ENCODE measurements at places on chromosomes 12 and 14. TPM values are rescaled to one million over a fixed set of nuclear protein-coding genes. Genes with fewer than 3 reads are reported as not detected.

GRCh38 chr14:99937475-99938244 is 127.6 kb upstream of the EVL start:
- H3K4me3 ChIP-seq: no peak overlapping the region
- H3K27ac ChIP-seq: no peak overlapping the region
- no peaks in the 10 kb centered on the region for H3K27me3 ChIP-seq
- DNase-seq: peak; percentile 34

DNA sequence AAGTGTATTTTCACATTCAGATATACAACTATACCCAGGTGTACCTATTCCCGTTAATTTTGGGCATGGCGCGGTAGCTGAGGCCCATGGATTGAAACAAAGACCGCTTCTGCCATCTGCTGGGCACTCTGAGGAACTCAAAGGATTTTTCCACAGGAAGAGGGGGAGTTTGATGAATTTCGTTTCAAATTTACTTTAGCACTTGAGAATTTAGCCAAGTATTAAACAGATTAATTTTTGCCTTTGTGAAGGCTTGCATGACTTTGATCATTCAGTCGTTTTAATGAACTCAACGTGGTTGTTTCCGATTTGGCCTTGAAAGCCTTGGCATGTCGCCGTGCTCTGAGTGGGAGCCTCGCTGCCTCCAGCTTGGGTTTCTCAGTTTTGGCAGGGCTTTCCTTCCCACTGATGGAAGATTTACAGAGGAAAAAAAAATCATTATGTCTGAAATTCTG is 153.2 kb upstream of the DDHD1 start:
- no peaks in the 10 kb centered on the region for H3K27me3 ChIP-seq
- H3K4me1 ChIP-seq: no peaks in the 10 kb centered on the region
- H3K4me3 ChIP-seq: peak overlapping the region; percentile 17
- no peak overlapping the region for H3K27ac ChIP-seq
- no peaks in the 10 kb centered on the region for H3K36me3 ChIP-seq
- peak; percentile 28 for DNase-seq

DNA sequence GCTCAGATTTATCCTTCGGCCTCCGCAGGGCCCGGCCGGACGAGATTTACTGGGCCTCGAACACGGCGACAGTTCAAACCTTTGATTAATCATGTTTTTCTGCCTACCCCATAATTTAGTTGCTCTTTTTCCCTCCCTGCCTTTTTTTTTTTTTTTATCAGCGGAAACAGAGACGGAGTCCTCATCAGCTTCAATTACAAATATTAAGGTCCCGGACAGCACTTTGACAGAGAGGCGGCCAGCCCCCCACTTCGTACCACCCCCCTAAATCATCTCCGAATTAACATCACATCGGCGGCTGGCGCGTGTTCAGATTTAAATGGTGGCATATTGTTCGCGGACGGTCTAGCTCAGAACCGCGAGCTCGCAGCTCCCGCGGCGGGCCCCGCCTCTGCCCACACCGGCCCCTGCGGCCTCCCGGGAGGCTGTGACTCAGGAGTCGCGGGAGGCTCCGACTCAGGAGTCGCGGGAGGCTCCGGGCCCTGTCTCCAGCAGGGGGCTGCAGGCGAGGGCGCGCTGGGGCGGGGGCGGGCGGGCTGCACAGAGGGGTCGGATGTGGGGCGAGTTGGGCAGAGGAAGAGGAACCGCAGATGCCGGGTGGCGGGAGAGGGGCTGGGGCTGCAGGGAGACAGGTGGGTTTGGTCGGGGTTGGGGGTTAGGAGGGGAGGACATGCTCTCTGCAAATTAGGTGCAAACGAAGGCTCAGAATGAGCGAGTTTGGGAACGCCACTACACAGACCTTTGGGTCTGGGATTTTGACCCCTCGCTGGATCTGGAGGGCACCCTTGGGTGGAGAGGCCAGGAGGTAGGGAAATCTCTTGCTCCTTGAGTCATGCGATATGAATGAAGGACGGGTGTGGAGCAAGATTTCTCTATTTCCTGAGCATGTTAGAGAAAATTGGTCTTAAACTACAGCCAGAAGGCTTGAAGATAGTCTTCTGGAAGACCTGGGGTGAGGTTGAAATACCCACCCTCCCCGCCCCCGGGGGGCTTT is 19.6 kb upstream of the ATP5MC2 start:
- no peak overlapping the region for H3K4me3 ChIP-seq
- peaks cover 15% of the 10 kb centered on the region for H3K27me3 ChIP-seq
- H3K27ac ChIP-seq: no peak overlapping the region
- H3K36me3 ChIP-seq: no peaks in the 10 kb centered on the region

GRCh38 chr12:30816742-30817465 is 62.2 kb upstream of the CAPRIN2 start:
- no peaks in the 10 kb centered on the region for H3K27me3 ChIP-seq
- no peaks in the 10 kb centered on the region for H3K36me3 ChIP-seq
- no peak overlapping the region for H3K27ac ChIP-seq
- H3K4me3 ChIP-seq: no peak overlapping the region
- H3K4me1 ChIP-seq: no peaks in the 10 kb centered on the region
- DNase-seq: no peak

RNF212B gene
- total RNA-seq: not detected

KRT1 gene
- not detected for total RNA-seq

OR4M1 gene
- total RNA-seq: not detected

C3AR1 gene
- total RNA-seq: 11.9 TPM

KRT73 gene
- not detected for total RNA-seq

CACNA1C gene
- 0.74 TPM for total RNA-seq

All from right lobe of liver (tissue), 6 donors.